ENCODE measurements at places on chromosomes 2 and 18. TPM values are rescaled to one million over a fixed set of nuclear protein-coding genes. Genes with fewer than 3 reads are reported as not detected.

GRCh38 chr2:218852911-218853667, 6.5 kb upstream of the WNT6 start:
- peak; percentile 58 for DNase-seq

DNA sequence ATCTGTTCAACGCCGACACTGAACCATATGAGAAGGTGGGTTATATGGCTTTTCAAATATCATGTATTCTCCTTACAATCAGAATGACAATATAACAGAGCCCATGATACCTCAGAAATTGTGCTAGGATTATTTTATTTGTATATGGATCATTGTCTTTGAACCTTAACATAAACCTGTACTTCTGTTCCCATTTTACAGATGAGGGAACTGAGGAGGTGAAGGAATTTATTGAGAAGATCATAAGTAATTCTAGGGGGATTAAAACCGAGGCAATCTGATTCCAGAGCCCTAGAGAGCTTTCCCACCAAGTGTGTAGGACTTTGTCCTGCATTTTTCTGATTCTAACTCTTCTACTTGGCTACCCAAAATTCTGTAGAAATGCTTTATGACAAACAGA, 279.8 kb upstream of the FANCL start:
- DNase-seq, result no peak

DNA sequence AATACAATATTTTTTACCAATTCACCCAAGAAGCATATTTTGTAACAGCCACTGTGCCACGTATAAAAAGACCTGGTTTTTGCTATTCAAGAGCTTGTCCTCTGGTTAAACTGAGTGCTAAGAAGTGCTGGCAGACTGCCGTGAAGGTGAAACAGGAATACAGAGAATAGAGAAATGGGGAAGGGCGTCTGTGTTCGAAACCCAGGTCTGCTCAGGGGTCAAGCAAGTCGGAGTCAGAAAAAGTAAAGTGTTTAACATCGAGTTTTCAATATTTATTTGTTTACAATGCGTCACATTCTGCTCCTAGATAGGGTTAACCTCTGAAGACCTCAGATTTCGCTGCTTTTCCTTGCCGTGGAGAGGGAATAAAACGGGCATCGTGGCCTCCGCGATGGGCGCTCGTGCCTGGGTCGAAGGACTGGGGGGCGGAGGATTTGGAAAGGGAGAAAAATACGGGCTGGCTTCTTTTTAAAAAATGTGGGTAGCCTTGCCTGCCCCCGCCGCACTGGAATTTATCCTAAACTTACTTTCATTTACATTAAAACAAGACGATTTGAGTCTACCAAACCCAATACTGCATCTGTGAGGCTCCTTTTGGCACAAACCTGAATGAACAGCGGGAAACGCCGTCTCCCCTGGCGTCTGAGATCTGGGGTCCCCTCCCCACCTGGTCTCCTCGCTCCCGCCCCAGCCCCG, 1.1 kb upstream of the SNTG2 start:
- DNase-seq, result no peak

SKA1 gene
- 30.3 TPM for total RNA-seq

C2orf78 gene
- not detected for total RNA-seq

GNAL gene
- total RNA-seq, result 20.4 TPM
